NCI-H524 treated with DMSO at 0.1 percent for 48 hours (cell line): ENCODE measurements at places on chromosomes 5 and 9.
A peak's percentile ranks its signal among the peaks of the same experiment; 100 is the strongest.

DNA sequence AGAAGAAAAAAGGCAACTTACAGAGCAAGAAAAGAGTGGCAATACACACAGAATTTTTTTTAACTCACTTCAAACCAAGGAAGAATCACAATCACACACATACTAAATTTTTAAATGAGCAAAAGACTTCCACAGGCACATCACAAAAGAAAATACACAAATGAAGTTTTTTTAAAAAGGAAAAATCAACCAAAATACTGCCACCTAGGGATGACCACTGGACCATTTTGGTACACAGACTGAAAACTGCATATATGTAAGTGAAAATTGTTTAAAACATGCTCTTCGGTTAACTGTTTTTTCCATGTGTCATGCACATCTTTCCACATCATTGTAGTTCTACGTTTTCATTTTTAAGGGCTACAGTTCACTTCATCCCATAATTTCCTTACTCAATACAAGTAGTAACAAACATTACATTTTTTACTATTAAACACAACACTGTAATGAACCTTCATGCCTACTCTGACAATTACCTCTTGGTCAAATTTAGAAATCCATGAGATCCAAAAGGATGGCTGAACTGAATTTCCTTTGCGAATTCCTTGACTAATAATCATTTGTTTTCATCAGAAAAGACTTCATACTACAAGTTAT lies 79.0 kb downstream of the FBXW11 start:
- no peak for DNase-seq

GRCh38 chr9:93064392-93065134 lies 6.1 kb downstream of the SUSD3 start:
- peak; percentile 29 for DNase-seq

DNA sequence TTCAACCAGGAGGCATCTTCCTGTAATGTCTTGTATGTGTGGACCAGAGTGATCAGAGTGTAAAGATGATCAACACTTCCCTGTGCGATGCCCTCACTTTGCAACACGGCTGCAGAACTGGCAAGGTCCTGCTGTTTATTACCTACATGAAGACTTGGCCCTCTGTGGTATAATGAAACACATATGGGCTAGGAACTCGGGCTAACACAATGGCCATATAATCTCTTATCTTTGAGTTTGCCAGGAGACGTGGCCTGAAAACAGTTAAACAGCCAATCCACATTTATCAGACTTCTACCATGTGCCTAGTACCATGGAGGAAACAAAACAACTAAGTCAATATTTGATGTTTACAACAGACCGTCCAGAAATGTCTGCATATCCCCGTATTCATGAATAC lies 145.5 kb downstream of the ZNF462 start:
- no peak for DNase-seq

DNA sequence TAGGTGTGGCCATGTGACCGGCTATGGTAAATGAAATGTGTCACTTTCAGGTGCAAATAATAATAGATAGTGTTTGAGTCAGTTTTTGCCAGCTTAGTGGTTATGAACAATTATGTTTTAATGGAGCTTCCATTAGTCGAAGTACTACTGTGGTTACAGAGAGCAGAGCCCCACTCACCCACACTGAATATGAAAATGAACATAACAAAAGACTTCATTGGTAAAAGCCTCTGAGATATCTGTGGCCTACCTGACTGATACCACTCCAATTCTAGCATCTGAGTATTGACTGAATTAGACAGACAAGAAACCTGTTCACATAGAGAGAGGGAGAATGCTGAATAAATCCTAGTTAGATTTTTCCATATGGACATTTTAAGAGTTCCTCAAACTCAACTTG lies 405.6 kb downstream of the BRINP1 start:
- DNase-seq, result no peak

- DNase-seq, result no peak
These were observed 122.5 kb downstream of the SLC1A3 start for GRCh38 chr5:36728697-36729543.

DNA sequence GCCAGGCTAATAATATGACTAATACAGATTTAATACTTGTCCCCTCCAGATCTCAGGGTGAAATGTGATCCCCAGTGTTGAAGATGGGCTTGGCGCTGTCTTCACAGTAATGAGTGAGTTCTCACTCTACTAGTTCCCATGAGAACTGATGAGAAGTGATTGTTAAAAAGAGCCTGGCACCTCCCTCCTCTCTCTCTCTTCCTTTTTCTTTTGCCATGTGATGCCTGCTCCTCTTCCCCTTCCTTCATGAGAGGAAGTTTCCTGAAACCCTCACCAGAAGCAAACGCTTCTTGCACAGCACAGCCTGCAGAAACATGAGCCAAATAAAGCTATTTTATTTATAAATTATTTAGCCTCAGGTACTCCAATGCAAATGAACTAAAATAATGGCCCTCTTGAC lies 55.2 kb downstream of the GLDC start:
- no peak for DNase-seq

DNA sequence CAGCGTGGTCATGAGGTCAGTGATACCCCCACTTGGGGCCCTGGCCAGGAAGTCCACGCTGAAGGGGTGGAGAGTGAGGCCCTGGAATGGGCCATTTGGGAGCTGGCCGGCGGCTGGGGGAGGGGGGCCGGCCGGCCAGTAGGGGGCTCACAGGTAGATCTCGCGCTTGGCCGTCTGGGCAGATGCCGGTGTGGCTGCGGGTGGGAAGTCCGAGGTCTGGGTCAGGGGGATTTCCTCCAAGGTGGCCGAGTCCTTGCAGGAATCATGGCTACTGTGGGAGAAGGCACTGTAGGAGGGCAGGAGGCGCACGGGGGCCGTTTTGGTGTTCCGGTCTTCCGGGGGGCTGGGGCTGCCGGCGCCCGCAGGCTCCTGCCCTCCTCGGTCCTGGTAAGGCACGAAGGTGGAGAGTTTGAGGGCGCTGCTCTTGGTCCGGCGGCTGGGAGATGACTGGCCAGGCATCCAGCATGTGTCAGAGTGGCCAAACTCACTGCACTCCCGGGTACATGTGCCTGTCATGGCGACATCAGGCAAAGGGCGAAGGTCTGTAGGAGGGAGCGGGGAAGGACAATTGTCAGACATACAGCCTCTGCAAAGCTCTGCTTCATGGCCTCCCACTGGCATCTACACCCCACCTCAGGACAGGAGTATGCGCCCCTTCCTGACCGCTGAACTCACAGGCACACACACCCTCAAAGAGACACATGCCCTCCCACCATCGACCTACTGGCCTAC lies 24.1 kb downstream of the PCDH1 start:
- DNase-seq, result no peak

GRCh38 chr5:53110156-53110555 lies 599 bp upstream of the MOCS2 start:
- DNase-seq, result no peak

GRCh38 chr5:90809311-90810056 lies 250.9 kb downstream of the ADGRV1 start:
- DNase-seq, result no peak

DNA sequence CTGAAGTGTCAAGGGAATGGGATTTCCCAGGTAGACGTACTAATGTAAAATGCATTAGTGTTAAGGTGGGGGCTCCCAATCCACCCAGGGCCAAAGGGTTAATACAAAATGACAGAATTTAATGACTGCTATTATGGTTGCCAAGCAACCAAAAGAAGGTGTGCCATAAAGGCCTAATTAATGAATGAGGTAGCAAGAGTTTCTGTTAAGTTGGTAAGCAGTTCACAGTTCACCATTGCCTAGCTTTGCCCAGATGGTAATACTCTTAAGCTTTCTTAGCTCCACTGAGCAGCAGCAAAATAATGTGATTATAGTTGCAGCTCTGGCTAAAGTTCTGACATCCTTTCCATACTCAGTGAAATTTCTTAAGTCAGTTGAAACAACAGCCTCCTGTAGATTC lies 211.7 kb downstream of the DENND1A start:
- DNase-seq, result peak; percentile 46

GRCh38 chr5:128453121-128453520 lies 84.9 kb downstream of the FBN2 start:
- no peak for DNase-seq

DNA sequence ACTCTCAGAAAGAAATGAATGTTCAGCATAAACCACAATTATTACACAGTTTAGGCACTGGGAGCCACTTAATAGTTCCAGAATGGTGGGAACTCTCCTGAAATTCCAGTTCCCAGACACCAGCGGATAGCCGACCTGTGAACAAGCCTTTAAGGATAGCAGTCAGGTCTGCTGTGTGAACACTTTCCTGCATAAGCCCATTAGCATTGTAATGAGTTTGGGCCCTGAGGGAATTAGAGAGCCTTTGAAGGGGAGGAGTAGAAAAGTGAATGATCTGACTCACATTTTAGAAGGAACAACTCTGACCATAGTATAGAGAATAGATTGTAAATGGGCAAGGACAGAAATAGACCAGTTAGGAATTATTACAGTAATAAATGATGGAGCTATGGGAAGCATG lies 189.1 kb downstream of the ADGRV1 start:
- DNase-seq, result no peak

GRCh38 chr9:112338561-112338960 lies 5.1 kb upstream of the PTBP3 start:
- no peak for DNase-seq

GRCh38 chr5:178462816-178463215 lies 127.4 kb downstream of the COL23A1 start:
- DNase-seq, result no peak

- no peak for DNase-seq
These were observed 43.1 kb upstream of the GLIPR2 start for GRCh38 chr9:36093384-36093783.

GRCh38 chr9:94717761-94718160 lies 8.7 kb upstream of the AOPEP start:
- no peak for DNase-seq

DNA sequence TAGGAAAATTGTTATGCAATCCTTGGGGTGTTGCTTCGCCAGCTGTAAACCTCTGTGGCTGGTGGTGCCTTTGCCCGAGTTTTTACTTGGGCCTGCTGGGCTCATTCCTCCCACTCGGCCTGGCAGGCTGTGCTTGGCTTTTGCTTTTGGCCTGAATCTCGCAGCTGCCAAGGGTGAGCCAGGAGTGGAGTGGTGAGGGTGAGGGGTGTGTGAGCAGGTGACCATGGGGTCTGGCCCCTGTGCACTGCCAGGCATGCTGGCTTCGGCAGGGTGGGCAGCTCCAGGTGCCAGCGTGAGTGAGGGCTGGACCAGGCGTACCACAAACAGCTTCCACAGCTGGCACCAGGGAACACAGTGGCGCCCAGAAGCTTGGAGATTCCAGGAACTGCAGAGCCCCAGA lies 12.6 kb upstream of the DHFR start:
- no peak for DNase-seq

GRCh38 chr5:80266566-80266965 lies 10.7 kb upstream of the SERINC5 start:
- DNase-seq, result no peak

- DNase-seq, result no peak
These were observed 11.0 kb downstream of the PLIN2 start for GRCh38 chr9:19116107-19116790.

DNA sequence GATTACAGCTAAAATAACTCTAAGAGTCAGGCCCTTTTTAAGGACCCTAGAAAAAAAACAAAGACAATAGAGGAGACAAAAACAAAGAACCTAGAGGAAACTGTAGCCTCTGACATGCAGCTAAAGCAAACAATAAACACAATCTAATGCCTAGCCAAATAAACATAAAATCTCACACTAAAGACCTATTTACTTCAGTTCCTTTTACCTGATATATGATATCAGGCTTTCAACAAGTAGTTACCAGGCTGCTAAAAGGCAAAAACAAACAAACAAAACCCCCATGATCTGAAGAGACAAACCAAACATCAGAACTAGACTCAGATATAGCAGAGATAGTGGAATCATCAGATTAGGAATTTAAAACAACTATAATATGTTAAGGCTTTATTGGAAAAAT lies 226.5 kb upstream of the POU5F2 start:
- no peak for DNase-seq

DNA sequence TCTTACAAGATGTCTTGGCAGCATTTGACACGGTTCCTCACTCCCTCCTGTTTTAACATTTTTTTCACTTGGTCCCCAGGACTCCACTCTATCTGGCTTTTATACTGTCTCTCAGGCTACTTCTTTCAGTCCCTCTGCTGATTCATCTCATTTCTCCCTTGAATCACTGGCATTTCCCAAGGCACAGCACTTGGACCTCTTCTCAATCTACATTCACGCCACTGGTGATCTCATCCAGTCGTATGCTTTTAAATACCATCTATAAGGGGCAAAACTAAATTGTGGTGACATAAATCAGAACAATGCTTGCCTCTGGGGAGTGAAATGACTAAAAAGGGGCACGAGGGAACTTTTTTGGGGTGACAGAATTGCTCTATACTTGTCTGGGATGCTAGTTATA lies 47.1 kb downstream of the MAPKAP1 start:
- no peak for DNase-seq

DNA sequence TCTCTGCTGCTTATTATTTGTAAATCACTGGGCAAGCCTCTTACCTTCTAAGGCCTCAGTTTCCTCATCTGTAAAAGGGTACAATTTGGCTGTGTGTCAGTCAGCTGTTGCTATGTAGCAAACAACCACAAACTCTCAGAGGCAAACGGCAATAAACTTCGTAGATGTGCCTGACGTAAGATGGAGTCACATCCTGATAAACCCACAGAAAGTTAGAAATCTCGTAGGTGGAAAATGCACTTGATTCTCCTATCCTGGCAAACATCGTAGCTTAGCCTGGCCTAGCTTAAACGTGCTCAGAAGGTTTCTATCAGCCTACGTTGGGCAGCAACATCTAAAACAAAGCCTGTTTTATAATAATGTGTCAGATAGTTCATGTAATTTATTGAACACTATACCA lies 35.0 kb upstream of the UNC5A start:
- no peak for DNase-seq

DNA sequence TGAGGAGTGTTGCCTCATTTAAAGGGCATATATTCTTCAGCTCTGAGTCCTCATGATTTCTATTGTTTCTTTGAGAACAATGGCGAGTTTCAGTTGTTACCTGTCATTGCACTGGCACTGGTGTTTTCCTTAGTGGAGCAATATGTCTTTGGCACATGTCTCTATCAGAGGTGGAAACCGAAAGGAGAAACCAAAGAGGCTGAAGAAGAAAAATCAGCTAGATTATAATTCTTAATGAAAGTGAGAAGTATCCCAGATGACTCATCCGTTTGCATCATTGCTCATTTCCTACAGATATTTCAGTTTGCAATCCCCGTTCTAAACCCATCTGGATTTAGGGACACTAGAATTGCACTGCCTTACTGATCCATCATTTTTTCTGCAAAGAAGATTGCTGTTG lies 324.6 kb downstream of the TMEM232 start:
- DNase-seq, result no peak

DNA sequence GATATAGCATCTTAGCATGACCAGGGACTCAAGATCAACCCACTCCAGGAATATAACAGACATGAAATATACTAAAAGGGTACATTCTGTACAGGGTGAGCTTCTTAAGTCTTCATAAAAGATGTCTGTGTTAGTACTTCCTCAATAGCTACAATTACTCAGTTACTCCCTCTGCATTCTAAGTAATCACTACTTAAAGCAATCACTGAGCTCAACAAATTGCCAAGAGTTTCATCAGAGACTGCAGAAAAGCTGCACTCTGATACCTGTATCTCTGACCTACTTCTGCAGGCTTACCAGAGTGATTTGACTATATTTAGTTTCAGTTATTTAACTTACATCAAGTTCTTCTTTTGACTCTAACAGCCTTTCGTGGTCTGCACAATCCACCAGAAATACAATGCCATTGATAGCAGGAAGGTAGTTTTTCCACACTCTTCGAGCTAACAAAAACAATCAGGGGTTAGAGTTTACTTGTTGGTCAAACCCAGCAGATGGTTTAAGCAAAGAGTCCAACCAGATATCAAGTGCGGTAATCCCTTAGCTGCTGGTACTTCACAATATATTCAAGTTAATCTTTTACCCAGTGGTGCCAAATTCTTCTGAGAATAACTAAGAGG lies 23.3 kb downstream of the SAR1B start:
- DNase-seq, result peak; percentile 74
